Left renal cortex interstitium (tissue), 4 donors: ENCODE measurements at places on chromosomes 7 and 10. TPM values are rescaled to one million over a fixed set of nuclear protein-coding genes. Genes with fewer than 3 reads are reported as not detected.

SPAM1 gene
- not detected for polyA plus RNA-seq

DNA sequence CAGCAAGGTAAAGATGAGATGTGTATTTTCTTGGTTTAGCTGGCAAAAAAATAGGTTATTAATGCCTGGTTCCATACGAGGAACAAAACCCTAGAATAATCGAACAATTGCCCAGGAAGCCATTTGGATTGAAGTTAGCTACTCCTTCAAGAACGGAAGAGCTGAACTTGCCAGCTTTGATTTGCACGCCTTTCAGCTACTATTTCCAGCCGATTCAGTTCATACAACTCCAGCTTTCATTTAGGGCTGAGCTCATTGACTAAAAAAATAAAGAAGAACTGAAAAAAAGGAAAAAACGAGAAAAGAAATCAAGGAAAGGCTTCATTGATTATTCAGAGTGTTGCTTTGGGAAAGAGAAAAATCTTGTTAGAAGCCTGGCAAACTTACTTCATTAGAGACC, 60.4 kb downstream of the PTN start:
- no peak for DNase-seq

- DNase-seq = no peak
These were observed 162.0 kb downstream of the SEMA3E start for GRCh38 chr7:83486957-83487356.

- no peak for DNase-seq
These were observed 169.5 kb upstream of the ZMIZ1 start for GRCh38 chr10:78899098-78899754.

SMARCD3 gene
- polyA plus RNA-seq = 60.5 TPM

NKX1-2 gene
- polyA plus RNA-seq = 0.06 TPM

GRCh38 chr7:151062399-151063211, 3.2 kb downstream of the SLC4A2 start:
- DNase-seq = no peak

DNA sequence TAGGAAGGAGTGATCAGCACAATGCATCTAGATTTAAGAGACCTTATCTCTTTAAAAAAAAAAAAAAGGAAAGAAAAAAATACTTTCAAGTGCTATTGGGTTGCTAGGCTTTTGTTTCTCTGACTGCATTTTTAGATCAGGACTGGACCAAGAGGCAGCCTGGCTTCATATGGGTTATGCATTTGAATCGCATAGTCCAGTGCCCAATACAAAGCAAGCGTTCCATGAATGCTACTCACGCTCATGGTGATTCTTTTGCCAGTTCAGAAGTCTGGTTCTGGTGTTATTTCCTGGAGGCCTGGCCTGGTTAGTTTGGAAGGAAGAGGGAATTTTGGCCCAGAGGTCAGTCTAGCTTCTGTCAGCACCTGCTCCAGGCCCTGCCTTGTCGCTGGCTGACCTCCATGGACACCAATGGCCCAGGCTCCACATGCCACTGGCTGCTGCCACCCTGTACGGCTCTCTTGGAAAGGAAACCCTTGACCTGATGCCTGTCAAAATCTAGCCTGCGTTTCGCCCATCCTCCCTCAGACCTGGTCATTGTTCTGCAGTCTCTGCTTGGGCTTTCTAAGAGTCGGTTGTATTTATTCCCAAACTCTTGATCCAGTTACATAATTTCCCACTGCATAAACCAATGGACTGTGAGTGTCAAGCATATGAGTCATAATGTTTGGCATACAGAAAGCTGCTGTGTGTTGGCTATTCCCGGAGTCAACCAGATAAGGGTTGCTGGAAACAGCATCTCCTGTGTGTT, 74.3 kb upstream of the MKX start:
- DNase-seq = no peak

- peak; percentile 32 for DNase-seq
These were observed 598 bp upstream of the ZEB1 start for GRCh38 chr10:31318382-31318853.

- no peak for DNase-seq
These were observed 65.4 kb upstream of the PDCD4 start for GRCh38 chr10:110806335-110806734.

- DNase-seq = no peak
These were observed 15.2 kb downstream of the STK32C start for GRCh38 chr10:132292287-132293200.

DNA sequence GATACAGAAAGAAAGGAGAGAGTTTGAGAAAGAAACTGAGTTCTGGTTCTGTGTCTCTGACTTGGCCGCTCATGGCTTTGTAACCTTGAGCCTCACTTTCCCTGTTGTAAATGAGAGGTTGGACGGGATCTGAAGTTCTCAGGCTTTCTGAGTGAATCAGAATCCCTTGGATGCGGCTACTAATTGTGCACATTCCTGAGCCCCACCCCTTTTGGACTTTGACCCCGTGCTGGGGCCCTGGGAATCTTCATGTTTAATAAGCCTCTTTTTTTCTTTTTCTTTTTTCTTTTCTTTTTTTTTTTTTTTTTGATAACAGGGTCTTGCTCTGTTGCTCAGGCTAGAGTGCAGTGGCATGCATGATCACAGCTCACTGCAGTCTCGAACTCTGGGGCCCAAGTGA, 26.9 kb downstream of the SLC25A28 start:
- DNase-seq = no peak

DNA sequence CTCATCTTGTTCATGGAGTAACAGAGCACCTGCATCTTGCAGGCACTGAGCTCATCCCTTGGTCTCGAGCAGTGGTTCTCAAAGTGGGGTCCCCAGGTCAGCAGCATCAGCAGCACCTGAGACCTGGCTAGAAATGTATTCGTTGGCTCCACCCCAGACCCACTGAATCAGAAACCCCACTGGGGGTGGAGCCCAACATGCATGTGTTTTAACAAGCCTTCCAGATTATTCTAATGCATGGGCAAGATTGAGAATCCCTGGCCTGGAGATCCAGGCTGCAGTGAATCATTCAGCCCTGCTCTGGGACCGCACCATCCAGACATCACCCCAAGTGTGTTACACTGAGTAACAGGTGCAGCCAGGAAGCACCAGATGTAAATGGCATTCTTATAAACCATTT, 85.1 kb upstream of the PPIF start:
- DNase-seq = no peak

DHX32 gene
- polyA plus RNA-seq = 26.1 TPM

RPP38 gene
- polyA plus RNA-seq = 26.0 TPM

DNA sequence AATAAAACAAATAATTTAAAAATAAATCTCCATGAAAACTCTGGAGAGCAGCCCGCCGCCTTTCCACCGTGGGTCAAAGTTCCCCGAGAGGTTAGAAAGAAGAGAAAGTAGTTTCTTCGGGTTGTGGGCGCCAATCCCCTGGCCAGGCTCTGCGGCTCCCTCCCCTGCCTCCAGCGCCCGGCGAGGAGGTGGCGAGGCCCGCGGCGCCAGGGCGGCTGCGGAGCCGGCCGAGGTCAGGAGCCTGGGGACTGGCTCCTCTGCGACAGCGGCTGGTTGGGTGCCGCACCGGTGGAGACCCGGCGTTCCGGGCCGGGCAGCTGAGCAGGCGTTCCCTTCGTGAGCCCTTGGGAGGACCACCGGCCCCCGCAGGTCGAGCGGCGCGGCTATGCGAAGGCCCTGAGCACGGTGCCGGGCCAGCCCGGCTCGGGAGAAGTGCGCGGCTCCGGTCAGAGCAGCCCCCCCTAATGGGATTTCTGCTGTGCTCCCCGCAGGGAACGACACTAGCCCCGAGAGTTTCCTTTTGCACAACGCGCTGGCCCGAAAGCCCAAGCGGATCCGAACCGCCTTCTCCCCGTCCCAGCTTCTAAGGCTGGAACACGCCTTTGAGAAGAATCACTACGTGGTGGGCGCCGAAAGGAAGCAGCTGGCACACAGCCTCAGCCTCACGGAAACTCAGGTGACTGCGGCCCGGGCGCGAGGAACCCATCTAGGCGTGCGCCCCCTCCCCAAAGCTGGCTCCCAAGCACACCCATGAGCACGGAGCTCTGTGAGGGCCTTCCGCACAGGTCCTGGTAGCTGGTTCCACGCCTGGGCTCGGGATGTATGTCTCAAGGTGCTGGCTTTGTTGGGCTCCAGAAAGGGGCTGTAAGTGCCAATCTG, 2.8 kb downstream of the EMX2 start:
- no peak for DNase-seq

GRCh38 chr7:121020989-121021969, 32.8 kb downstream of the CPED1 start:
- no peak for DNase-seq

DNA sequence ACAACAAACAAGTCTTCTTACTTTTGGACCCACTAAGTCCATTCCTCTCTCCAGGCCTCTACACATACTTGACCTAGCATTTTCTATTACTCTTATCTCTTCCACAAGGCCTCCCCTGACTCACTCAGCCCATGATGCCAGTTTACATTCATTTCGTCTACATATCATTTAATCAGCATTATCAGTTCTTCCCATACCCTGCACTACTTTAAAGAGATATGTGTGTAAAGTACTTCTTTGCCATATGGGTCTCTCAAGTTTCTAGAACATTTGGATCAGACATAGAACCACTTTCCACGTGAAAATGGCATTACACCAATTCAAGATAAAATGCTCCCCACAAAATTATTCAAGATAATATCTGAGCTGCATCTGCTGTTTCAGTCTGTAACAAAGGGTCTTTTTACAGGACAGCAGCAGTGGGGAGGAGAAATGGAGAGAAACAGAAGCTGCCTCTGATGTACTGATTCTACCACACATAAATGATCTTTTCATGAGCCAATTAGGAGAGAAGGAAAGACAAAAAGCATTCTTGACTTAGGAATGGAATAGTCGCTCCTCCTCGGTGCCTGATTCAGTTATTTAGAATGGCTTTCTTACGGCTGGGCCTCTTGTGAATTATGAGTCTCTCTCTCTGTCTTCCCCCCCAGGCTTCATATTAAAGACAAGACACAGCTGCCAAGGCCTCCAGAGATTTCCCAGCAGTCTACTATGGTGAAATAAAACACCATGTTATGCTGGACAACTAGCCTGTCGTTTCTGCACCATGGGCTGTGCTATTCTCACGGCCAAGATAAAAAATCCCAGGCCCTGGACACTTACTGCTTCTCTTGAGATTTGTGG, 46.9 kb upstream of the SEPTIN7 start:
- peak; percentile 70 for DNase-seq

DNA sequence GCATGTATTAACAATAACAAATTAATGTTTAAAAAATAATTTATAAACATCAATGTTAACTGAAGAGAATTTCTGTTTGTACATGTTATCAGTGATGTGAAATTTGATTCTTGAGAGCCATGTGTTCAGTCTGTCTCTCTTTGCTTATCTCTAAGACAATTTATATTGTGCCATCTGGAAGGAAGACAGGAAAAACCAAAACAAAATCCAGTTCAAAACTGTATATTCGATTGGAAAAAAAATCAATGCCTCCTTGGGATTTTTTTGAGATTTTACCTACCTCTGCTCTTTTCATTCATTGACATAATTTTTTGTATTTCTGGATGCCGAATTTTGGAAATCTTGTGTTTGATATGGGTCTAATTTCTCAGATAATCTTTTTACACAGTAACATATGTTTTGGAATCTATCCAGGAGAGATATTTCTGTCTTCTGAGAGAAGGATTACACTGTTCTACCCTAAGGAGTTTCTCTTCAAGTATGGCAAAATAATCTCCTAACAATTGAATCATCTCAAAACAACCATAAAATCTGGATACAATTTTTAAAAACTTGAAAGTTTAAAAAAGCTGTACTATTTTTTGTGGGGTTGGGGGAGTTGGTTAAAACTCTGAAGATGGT, 311.9 kb upstream of the GNAI1 start:
- DNase-seq = no peak

- DNase-seq = no peak
These were observed 170.1 kb upstream of the INHBA start for GRCh38 chr7:41872966-41873365.

LRRC18 gene
- 0.17 TPM for polyA plus RNA-seq

- DNase-seq = no peak
These were observed 5.4 kb downstream of the MBLAC1 start for GRCh38 chr7:100132126-100132525.

DNA sequence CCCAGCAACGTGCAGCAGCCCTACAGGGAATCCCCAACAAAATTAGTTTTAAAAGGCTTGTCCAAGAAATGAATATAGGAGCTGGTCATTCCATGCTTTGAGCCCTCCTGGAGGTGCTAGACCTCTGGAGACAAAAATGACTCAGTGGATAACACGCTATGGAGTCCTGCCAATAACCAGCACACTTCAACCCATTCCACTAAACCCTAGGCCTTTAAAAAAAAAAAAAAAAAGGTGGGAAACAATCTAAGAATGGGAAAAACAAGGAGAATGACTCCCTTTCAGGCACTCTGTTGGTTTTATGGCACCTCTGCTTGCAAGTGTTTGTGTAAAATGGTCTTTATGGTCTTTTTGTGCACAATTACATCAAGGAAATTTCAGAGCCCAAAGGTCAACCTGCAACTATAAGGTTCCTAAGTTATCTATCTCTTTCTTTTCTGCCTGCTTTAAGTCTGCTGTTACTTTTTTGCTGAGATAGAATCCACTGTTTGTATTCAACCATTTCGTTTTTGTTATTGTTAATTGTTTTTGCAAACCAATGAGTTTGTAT, 21.3 kb downstream of the AVL9 start:
- DNase-seq = no peak

NSUN5 gene
- polyA plus RNA-seq = 13.7 TPM

GRCh38 chr7:12481722-12482121, 78.1 kb upstream of the VWDE start:
- DNase-seq = no peak
